Stimulated activated memory B cell treated with anti-CD40 and anti-IgM and Interleukin-4, amounts not matched to agents 10 μg/mL and 1 μg/mL and 100 μg/mL, for 72 hours (primary cell): ENCODE measurements at places on chromosomes 4 and X.

DNA sequence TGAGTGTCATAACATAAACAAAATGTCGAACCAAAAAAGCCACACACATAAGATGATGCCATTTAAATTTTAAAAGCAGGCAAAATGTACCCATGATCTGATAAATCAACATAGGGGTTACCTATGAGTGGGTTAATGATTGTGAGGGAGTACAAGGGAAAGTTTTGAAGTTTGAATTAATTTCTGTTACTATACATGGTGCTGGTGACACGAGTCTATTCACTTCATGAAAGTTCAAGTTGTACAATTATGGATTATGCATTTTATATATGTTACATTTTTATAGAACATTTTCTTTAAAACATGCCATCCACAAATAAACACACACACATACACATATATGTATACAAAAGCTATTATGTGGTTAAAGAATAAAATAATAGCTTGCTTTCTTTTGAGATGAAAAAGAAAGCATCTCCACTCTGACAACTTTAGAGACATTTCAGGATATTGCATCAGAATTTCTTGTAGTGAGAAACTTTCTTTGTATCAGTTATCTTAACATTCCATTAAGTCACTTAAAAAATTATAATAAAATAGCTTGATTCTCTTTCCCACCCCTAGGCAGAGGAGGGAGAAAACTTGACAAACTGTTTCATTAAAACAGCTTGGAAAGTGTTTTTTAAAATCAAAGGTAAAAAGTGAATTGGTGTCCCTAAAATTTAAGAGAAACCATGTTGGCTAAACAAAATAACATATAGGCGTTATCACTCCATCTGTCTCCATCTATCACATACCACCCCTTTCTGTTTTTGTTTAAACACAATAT, 891.8 kb upstream of the NDST4 start:
- ATAC-seq = no peak

GRCh38 chr4:14562901-14563300, 439.4 kb upstream of the CPEB2 start:
- ATAC-seq = no peak

DNA sequence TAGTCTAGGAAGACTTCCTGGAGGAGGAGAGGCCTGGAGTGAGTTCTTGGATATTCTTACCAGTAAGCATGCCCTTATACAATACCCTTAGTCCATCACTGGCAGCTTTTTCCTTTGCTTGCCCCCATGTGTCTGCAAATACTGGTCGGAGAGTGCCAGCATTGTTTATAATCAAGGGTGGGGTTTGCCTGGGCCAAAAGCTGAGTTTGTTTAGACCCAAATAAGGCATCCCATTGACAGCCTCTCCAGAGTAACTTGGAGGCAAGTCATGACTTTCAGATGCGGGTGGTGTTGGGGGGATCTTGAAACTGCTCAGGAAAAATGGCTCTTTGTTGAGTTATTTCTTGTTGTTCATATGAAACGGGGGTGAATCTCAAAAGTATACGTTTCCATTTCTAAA, 258.4 kb upstream of the TAPT1 start:
- no peak for ATAC-seq

DNA sequence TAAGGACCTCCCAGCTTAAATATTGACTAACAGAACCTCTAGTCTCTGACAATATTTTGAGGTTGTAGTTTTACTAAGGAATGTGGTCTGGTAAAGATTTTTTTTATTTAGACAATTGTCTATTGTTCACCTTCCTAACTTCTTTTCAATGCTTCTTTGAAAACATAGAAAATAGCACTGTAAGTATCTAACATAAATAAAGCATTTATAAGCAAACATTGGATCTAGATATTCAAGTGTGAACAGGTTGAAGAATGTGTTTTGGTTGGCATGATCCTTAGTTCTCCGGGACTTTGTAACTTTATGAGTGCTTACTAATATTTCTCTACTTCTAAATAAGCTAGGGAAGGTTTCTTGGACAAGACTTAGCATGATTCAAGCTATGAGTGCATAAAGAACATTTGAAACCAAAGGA, 285.4 kb upstream of the ARSJ start:
- no peak for ATAC-seq

DNA sequence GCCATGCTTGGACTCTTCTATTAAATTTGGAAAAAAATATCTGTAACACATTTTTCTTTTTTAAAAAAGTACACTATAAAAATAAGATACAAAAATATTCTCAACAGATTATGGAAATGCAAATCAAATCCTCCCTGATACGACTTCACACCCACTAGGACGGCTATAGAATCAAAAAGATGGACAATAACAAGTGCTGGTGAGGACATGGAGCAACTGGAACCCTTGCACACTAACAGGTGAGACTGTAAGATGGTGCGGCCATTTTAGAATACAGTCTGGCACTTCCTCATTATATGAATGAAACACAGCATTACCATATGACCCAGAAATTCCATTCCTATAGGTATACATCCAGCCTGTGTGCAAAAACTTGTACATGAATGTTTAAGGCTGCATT, 83.6 kb downstream of the GATB start:
- no peak for ATAC-seq

- no peak for ATAC-seq
Measured at GRCh38 chr4:67080046-67080557, 465.2 kb downstream of the CENPC start.
